ENCODE measurements at places on chromosomes 3 and 15.

DNA sequence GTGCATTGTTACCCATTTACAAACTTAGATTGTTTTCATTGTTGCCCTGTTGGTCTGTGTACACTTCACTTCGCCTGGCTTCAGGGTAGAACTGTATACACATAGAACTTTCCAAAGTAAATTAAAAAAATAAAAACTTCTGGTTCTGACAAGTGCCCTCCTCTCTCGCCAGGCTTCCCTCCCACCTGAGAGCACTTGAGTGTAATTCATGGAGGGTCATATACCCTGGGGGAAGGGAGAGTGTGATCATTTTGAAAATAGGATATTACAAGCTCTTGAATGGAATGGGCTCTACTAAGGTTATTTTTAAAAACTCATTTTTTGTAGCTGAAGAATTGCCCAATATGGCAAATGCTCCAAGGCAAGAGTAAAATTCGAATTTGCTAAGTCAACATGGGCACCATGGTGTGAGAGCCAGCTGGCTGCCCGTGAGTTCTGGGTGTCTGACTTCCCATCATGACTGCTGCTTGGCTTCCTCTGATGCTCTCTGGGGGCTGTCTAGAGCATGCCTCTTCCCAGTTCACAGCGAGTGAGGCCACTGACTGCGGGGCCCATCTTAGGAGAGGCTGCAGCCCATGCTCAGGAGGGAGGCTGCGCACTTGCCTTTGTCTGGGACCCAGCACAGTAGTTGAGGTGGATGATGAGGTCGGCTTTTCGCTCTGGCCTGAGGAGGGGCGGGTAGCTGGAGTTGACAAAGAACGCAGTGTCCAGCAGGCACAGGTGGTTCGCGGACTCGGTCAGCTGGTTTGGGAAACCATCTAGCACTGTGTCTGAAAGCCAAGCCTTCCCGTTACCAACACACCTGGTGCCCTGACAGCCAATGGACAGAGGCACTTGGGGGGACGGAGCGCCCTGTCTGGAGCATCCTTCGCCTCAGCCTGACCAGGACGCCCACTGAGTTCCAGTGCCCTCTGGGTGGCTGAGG lies 13.1 kb upstream of the EHD4 start:
- DNase-seq, result no peak

DNA sequence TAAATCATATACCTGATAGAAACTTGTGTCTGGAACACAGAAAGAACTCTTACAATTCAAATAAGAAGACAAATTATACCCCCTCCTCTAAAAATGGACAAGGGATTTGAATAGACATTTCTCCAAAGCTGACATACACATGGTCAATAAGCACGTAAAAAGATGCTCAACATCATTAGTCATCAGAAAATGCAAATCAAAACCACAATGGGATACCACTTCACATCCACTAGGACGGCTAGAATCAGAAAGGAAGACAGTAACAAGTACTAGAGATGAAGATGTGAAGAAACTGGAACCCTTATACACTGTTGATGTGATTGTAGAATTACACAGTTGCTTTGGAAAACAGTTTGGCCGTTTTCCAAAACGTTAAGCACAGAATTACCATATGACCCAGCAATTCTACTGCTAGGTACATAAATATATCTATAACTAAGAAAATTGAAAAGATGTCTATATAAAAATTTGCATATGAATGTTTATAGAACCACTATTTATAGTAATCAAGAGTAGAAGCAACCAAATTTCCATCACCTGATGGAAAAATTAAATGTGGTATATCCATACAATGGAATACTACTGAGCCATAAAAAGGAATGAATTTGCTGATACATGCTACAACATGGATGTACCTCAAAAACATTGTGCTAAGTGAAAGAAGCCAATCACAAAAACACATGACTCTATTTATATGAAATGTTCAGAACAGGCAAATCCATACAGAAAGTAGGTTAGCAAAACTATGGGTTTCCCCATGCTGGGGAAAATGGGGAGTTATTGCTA lies 60.8 kb downstream of the GREM1 start:
- no peak for DNase-seq

DNA sequence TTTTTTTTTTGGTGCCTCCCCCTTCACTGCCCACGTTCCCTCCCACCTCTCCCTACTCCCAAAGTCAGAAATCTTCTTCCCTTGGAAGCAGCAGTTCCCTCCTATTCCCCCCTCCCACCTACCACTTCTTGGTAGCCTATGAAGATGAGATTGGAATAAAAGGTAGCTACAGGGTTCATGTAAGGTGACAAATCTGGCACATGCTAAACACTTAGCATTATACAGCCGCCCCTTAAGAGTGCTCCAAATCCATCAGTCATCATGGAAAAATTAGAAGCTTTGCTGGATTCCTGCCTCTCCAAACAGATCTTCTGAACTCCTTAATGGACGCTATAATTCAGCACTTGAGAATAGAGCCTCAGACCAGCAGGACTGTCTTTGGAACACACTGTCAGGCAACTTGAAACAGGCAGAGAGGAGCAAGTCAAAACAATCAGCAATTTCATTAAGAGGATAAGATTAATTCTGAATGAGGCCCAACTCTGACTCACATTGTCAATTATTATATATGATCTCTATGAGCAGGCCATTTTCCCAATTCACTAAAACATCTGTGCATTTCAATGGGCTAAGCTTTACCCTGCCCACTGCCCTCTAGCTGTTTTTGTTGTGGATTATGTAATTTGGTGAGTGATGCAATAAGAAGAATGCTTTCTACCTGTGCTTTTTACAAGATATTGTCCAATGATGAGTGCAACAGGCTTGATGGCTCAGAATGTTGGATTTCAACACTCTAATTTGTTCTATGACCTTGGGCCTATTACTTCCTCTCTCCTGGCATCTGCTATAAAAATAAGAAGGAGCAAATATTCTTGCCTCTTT lies 34.6 kb upstream of the SPRED1 start:
- no peak for DNase-seq

DNA sequence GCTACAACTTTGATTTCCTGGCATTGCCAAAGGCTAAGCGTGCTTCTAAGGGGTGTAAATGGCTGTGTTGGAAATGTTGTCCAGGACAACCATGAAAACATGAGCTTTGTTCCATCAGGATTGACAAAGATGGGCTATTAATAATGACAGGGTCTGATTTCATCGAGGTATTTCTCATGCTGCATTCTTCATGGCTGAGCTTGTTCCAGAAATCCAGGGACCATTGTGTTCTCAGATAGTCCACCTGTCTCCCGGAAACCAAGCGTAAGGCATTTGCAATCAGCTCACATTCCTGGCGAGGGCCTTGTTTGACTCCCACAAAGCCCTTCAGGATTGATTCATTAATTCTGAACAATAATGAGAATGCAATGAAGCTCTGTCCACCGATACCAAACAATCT lies 111.3 kb downstream of the CD47 start:
- no peak for DNase-seq

- no peak for DNase-seq
Measured at GRCh38 chr3:124558991-124559845, 171.0 kb upstream of the UMPS start.

GRCh38 chr3:182258538-182259177 lies 534.6 kb upstream of the ATP11B start:
- DNase-seq, result no peak

DNA sequence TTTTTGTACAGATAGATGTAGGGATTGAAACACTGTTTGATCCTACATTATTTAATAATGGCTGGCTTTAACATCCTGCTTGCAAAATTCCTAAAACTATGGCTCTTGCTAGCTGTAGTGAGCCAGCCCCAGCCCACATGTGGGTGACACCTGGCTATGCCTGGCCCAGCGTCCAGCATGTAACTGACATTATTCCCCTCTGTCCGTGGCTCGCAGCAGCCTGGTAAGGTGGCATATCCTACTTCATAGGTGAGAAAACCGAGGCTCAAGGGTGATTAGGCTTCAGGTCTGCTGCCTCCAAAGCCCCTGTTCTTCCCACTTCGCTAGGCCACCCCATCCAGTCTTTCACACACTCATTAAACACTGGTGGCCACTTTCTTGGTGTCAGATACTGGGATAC lies 1.6 kb downstream of the CALML4 start:
- DNase-seq, result no peak

DNA sequence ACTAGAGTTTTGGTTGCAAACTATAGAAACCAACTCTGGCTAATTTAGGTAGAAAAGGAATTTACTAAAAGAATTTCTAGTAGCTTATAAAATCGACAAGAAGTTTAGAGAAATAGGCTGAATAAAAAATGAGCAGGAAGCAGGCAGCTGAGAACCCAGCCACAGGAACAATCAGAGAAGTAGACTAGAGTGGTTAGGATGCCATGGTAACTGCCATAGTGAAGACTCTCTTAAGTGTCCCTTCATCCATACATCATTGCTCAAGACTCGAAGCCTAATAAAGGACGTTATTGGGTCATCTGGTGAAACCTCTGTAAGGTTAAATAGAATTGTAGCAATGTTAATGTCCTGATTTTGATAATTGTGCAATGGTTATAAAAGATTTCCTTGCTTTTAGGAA lies 13.8 kb downstream of the AVEN start:
- no peak for DNase-seq

- no peak for DNase-seq
Measured at GRCh38 chr15:73781038-73781925, 28.1 kb upstream of the INSYN1 start.

DNA sequence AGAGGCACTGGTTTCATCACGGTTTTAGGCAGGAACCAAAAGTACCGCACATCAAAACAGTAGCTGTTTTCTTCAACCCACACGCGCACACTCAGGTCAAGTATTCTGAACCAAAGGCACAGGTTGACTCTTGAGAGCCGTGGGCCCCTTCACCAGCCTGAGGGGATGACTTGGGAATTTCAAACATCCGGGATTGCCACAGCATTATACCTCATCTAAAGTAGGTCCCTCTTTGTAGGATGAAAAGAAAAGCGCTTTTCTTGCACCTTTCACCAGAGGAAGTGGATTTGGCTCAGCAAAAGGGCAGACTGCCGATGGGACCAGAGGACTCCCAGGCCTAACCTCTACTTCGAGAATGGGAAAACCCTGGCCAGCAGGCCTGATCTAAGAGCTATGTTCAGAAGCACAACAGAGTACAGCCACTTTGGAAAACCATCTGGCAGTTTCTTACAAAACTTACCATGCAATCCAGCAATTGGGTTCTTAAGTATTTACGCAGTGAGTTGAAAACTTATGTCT lies 88.2 kb upstream of the PROK2 start:
- no peak for DNase-seq

All from SIG-M5 (cell line).